ENCODE measurements at places on chromosomes 12 and 14.

GRCh38 chr14:92978229-92979021 is 55.5 kb downstream of the CHGA start:
- no peaks in the 10 kb centered on the region for H3K27me3 ChIP-seq
- H3K36me3 ChIP-seq, result peaks cover 6% of the 10 kb centered on the region
- no peak overlapping the region for H3K27ac ChIP-seq
- no peak for DNase-seq
- H3K4me3 ChIP-seq, result no peak overlapping the region

- H3K36me3 ChIP-seq, result peaks cover 15% of the 10 kb centered on the region
- H3K27me3 ChIP-seq, result no peaks in the 10 kb centered on the region
- H3K27ac ChIP-seq, result no peak overlapping the region
- no peak for DNase-seq
- H3K4me1 ChIP-seq, result peaks cover 16% of the 10 kb centered on the region
These were observed 3.0 kb upstream of the CORO1C start for GRCh38 chr12:108734200-108734906.

DNA sequence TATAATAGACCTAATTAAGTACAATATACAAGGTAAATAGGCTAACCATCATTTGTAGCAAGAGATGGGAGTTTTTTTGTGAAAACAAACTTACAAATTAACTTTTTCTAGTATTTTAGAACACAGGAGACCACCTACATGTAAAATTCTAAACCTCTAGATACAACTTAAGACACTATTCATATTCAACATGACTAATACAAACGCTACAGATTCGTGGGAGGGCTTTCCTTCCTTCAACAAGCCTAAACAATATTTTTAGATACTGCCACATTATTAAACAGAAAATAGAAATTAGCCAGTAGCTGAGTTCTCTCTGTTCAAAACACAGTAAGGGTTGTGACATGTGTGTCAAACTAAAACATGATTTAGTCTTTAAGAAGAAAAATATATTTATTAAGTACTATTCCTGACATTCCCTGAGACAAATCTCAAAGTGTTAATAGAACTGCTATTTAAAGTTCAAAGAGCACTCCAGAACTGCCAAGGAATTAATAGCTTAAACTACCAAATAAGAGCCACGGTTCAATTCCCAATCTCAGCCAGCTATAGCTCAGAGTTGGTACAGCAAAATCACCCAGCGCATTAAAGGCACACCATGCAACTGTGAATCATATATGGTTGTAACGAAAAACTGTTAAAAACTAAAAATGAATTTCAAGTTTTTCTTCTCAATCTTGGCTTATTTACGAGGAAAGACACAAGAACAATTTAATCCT is 10.7 kb downstream of the MED13L start:
- H3K4me3 ChIP-seq, result no peak overlapping the region
- DNase-seq, result no peak
- H3K27me3 ChIP-seq, result no peaks in the 10 kb centered on the region

DNA sequence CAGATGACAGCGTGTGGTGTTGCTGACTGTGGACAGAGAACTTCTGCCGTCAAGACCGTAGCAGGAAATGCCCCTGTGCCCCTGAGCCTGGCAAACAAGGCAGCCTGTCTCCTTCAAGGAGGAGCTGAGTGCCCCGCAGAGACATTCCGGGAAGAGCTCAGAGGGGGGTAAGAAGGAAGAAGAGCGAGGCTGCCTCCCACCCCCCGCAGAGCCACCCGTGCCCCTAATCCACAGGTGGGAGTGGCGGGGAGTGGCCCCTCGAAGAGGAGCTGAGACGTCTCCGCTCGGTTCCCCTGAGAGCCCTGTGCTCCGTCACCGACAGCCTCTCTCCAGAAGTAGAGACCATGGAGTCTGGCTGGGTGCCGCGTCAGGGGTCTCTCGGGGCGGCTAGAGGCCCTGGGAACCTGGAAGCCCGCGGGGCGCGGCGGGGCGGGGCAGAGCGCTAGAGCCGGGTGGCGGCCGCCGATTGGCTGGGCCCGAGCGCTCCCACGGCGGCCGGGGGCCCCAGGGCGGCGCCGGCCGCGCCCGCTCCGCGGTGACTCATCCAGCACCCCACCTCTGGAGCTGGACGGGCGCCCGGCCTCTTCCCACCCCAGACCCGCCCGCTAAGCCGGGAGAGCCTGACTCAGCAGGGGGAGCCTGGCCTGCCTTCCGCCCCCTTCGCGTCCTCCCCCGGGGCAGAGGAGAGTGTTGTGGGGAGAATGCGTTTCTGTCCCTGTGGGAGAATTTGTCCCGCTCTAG is 25.2 kb upstream of the KRT78 start:
- peak overlapping the region; percentile 74 for H3K4me3 ChIP-seq
- peak overlapping the region; percentile 67 for H3K27ac ChIP-seq
- peaks cover 24% of the 10 kb centered on the region for H3K4me1 ChIP-seq
- no peaks in the 10 kb centered on the region for H3K27me3 ChIP-seq
- peaks cover 2% of the 10 kb centered on the region for H3K36me3 ChIP-seq

- no peak for DNase-seq
These were observed 51.4 kb upstream of the SLC6A15 start for GRCh38 chr12:84964048-84964447.

GRCh38 chr12:107929436-107929835 is 154.9 kb downstream of the ASCL4 start:
- peaks cover 40% of the 10 kb centered on the region for H3K27me3 ChIP-seq
- H3K4me3 ChIP-seq, result no peak overlapping the region
- no peaks in the 10 kb centered on the region for H3K36me3 ChIP-seq
- H3K4me1 ChIP-seq, result no peaks in the 10 kb centered on the region
- H3K27ac ChIP-seq, result no peak overlapping the region

GRCh38 chr12:124883263-124884130 is 19.8 kb upstream of the SCARB1 start:
- H3K4me1 ChIP-seq, result no peaks in the 10 kb centered on the region
- H3K27ac ChIP-seq, result no peak overlapping the region

GRCh38 chr12:24661657-24662096 is 287.2 kb downstream of the BCAT1 start:
- no peak overlapping the region for H3K4me3 ChIP-seq
- no peaks in the 10 kb centered on the region for H3K36me3 ChIP-seq
- peaks cover 43% of the 10 kb centered on the region for H3K27me3 ChIP-seq
- H3K4me1 ChIP-seq, result no peaks in the 10 kb centered on the region
- H3K27ac ChIP-seq, result no peak overlapping the region

GRCh38 chr14:22417914-22418313 is 171.1 kb downstream of the DAD1 start:
- H3K27ac ChIP-seq, result no peak overlapping the region
- no peak for DNase-seq
- H3K27me3 ChIP-seq, result no peaks in the 10 kb centered on the region
- H3K4me3 ChIP-seq, result no peak overlapping the region
- no peaks in the 10 kb centered on the region for H3K36me3 ChIP-seq

DNA sequence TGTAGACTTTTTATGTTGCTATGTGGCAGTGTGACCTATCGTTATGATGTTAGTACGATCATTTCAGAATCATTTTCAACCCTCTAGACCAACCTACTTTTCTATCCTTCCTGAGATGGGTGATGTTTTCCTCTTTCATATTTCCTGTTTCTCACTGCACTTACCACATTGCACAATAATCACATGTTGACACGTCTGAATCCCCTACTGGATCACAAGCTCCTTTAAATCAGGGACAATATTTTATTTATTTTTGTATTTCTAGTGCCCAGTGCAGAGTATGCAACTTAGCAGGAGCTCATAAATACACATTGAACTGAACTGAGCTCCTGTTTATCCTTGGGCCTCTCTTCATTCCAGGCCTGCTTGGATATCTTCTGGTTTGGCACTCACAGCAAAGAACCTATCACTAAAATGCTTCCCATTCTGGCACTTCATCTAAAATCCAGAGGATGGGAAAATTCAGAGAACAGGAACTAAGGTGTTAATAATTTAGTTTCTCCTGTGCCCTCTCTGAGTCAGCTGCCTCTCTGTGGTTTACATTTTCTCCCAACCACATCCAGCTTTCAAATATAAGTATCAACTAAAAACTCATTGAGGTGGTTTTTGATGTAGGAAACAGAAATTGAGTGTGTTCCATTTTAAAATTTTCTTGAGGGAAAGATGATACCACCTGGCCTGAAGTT is 69.4 kb upstream of the DYRK2 start:
- H3K27me3 ChIP-seq, result no peaks in the 10 kb centered on the region
- no peak for DNase-seq
- H3K4me3 ChIP-seq, result peak overlapping the region; percentile 55
- peaks cover 2% of the 10 kb centered on the region for H3K36me3 ChIP-seq
- H3K27ac ChIP-seq, result peak overlapping the region; percentile 82

GRCh38 chr14:98953551-98954348 is 318.2 kb downstream of the BCL11B start:
- no peaks in the 10 kb centered on the region for H3K36me3 ChIP-seq
- no peak overlapping the region for H3K4me3 ChIP-seq
- no peaks in the 10 kb centered on the region for H3K4me1 ChIP-seq
- H3K27me3 ChIP-seq, result no peaks in the 10 kb centered on the region
- no peak for DNase-seq
- no peak overlapping the region for H3K27ac ChIP-seq

- no peaks in the 10 kb centered on the region for H3K27me3 ChIP-seq
- no peak overlapping the region for H3K27ac ChIP-seq
- peaks cover 40% of the 10 kb centered on the region for H3K4me1 ChIP-seq
- no peak overlapping the region for H3K4me3 ChIP-seq
- DNase-seq, result no peak
These were observed 5.2 kb downstream of the CCDC85C start for GRCh38 chr14:99598774-99599173.

DNA sequence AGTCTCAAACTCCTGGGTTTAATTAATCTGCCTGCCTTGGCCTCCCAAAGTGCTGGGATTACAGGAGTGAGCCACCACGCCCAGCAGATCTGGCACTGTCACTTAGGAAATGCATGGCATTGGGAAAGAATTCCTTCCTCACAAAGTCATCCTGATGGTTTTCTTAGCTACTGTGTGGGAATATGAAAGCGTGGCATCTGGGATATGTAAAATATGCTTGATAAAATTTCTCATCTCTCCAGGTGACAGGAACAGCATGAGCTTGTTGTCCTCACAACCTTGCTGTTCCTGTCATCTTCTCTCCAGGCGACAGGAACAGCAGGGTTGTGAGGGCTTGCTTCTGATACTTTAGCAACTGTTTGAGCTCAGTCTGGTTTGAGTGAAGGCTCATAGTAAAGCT is 16.1 kb upstream of the AICDA start:
- no peak overlapping the region for H3K4me3 ChIP-seq

DNA sequence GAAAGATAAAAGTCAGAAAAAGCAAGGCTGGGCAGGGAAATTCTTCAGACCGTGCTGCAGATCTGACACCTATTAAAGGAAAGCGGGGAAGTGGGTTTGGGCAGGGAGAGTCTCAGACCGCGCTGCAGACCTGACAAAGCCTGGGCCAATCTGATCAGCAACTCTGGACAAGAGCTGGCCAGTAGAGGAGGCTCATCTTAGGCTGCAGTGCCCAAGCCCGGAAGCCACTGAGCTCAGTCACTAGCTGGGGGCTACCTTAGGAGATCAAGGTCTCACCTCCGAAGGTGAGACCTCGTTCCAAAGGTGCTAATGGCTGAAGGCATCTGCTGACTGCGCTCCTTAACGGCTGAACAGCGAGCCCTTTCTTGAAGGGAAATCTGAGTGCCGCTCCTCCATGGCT is 60.2 kb downstream of the SINHCAF start:
- H3K4me3 ChIP-seq, result no peak overlapping the region
- H3K4me1 ChIP-seq, result no peaks in the 10 kb centered on the region
- H3K27me3 ChIP-seq, result no peaks in the 10 kb centered on the region
- no peak overlapping the region for H3K27ac ChIP-seq
- no peak for DNase-seq
- H3K36me3 ChIP-seq, result no peaks in the 10 kb centered on the region

- peaks cover 85% of the 10 kb centered on the region for H3K27me3 ChIP-seq
- H3K27ac ChIP-seq, result no peak overlapping the region
- no peak for DNase-seq
- no peaks in the 10 kb centered on the region for H3K36me3 ChIP-seq
These were observed 10.0 kb upstream of the RIPK3 start for GRCh38 chr14:24349742-24350141.

DNA sequence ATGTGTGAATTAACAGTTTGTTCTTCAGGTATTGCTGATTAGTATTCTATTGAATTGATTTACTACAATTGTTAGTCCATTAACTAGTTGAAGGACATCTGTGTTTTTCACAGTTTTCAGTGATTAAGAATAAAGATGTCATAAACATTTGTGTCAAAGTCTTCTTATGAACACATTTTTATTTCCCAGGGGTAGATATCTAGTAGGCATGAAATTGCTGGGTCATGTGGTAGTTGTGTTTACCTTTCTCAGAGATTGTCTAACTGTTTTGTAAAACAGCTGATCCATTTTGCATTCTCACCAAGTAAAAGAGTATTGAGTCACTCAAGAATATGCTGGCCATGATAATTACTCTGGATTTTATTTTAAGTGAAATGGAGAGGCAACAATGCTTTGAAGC is 1145.3 kb downstream of the FSCB start:
- no peak overlapping the region for H3K4me3 ChIP-seq
- H3K27ac ChIP-seq, result no peak overlapping the region
- no peak for DNase-seq
- no peaks in the 10 kb centered on the region for H3K4me1 ChIP-seq
- no peaks in the 10 kb centered on the region for H3K36me3 ChIP-seq

- H3K36me3 ChIP-seq, result peaks cover 10% of the 10 kb centered on the region
- H3K27me3 ChIP-seq, result no peaks in the 10 kb centered on the region
- peaks cover 71% of the 10 kb centered on the region for H3K4me1 ChIP-seq
- no peak overlapping the region for H3K27ac ChIP-seq
These were observed 22.0 kb downstream of the RPS6KA5 start for GRCh38 chr14:91038439-91038838.

GRCh38 chr14:68633131-68633991 is 159.5 kb downstream of the ZFP36L1 start:
- H3K36me3 ChIP-seq, result peaks cover 4% of the 10 kb centered on the region
- peaks cover 6% of the 10 kb centered on the region for H3K4me1 ChIP-seq
- peak overlapping the region; percentile 63 for H3K27ac ChIP-seq
- H3K4me3 ChIP-seq, result no peak overlapping the region
- DNase-seq, result no peak
- no peaks in the 10 kb centered on the region for H3K27me3 ChIP-seq

DNA sequence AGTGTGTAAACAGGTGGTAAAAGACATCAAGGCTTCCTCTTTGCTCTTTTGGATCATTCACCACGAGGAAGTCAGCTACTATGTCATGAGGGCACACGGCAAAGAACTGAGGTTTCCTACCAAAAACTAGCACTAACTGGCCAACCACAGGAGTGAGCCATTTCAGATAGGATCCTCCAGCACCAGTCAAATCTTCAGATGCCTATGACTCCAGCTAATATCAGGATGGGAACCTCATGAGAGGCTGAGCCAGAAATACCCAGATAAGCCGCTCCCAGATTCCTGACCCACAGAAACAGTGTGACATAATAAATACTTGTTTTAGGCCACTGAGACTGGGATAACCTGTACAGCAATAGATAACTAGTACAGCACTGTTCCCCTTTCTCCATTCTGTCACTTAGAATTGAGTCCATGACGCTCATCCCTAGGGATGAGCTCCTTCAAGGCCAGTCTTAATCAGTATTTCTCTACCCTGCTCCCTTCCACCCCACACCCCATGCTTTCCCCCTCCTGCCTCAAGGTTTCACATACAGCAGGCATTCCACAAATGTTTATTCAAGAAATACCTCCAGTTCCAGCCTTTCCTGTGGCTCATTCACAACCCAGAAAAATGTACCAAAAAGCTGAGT is 68.4 kb downstream of the PPM1H start:
- no peak for DNase-seq
- no peaks in the 10 kb centered on the region for H3K36me3 ChIP-seq
- H3K27me3 ChIP-seq, result peaks cover 49% of the 10 kb centered on the region
- no peaks in the 10 kb centered on the region for H3K4me1 ChIP-seq
- H3K27ac ChIP-seq, result no peak overlapping the region

GRCh38 chr14:72731252-72732020 is 162.5 kb downstream of the DPF3 start:
- H3K36me3 ChIP-seq, result no peaks in the 10 kb centered on the region
- H3K27ac ChIP-seq, result no peak overlapping the region
- H3K4me3 ChIP-seq, result no peak overlapping the region
- no peaks in the 10 kb centered on the region for H3K4me1 ChIP-seq
- DNase-seq, result no peak

Measured in central memory CD8-positive, alpha-beta T cell (primary cell).